Stimulated activated CD4-positive, alpha-beta T cell treated with anti-CD3 and anti-CD28 coated beads, TNF-alpha, amount 100 ng/mL, for 4 hours (primary cell): ENCODE measurements at places on chromosomes 3 and 15.

DNA sequence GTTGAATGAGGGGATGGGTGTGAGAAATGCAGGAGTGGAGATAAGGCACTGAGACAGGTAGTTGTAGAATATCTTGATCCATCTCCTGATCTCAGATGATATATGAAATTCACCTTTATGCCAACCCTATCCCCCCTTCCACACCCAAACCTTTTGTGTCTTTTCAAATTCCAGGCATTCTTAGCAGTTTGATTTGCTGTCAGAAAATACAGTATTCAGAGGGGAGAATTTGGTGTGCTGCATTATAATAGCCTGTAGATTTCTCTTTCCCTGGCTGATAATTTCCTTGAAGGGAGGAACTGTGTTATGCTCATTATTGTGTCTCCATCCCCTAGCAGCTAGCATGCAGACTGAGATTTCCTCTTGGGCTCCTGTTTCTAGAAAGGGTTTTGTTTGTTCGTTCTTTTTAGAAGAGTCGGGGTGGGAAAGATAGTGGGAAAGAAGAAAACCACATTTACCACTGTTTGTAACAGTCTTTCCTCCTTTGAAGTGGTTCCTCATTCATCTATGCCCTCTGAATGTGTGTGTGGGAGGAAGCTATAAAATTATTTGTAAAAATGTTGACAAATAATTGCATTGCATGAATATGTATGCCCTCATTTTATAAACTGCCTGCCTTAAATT is 373.4 kb downstream of the DIPK2A start:
- no peak for DNase-seq

DNA sequence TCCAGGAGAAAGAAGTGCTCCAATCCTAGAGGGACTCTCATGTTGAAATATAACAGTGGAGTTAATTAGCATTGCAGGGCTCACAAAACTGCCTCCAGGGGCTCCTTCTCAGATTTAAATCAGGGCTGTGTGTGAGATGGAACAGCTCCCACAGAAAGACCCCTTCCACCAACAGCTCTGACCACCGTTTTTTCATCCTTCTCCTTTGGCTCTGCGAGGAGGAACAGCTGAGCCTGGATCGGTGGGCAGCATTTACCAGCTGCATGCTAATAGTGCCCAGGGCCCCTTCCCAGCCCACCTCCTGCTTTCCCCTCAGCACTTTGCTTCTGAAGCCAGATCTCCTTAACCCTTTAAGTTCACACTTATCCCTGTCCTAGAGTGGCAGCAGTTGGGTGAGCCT is 119.2 kb upstream of the UBE2E1 start:
- DNase-seq: no peak

- no peak for DNase-seq
These were observed 139.6 kb downstream of the PTPRG start for GRCh38 chr3:61701011-61701410.

- DNase-seq: no peak
These were observed 2.2 kb downstream of the SMAD6 start for GRCh38 chr15:66704019-66704802.

- DNase-seq: no peak
These were observed 31.4 kb downstream of the HRH1 start for GRCh38 chr3:11185564-11186317.

- DNase-seq: no peak
These were observed 122.0 kb upstream of the ATP10A start for GRCh38 chr15:25985165-25985564.

DNA sequence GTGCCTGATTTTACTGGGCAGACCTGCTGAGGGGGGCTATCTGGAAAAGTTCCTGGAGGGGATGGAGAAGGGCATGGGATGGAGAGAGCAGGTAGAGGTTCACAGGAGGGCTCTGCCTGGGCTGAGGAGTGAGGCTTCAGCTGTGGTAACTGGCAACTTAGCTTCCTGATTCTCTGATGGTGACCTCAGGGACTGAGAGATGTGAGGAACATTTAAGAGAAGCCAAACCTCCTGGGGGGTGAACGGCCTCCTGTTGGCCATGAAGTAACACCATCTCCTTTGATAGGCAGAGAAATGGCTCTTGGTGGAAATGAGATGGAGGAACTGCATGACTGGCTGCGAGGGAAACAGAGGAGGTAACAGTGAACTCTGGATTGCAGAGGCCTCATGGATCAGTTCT is 97.3 kb upstream of the ROPN1 start:
- DNase-seq: no peak

GRCh38 chr3:65350801-65351476 is 663.1 kb upstream of the ADAMTS9 start:
- no peak for DNase-seq

GRCh38 chr15:93894438-93895036 is 336.8 kb upstream of the MCTP2 start:
- DNase-seq: no peak

DNA sequence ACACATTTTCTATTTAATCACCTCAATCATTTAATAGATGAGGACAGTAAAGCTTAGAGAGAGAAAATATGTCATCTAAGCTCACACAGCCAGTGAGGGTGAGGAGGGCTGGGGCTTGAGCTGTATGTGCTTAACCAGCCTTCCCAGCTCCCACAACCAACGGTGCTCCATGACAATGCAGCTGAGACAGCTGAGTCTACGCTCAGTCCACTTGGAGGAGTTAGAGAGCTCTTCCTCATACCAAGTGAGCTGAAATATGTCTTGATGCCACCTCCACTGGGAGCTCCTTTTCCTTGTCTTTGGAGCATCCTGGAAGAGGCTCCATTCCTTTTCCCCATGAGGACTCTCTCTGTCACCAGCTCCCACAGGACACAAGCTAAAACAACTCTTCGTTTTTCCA is 9.3 kb downstream of the HOMER2 start:
- no peak for DNase-seq
